ENCODE measurements at places on chromosomes 12 and 14.

- no peak for DNase-seq
These were observed 30.9 kb downstream of the PIGH start for GRCh38 chr14:67569011-67569650.

DNA sequence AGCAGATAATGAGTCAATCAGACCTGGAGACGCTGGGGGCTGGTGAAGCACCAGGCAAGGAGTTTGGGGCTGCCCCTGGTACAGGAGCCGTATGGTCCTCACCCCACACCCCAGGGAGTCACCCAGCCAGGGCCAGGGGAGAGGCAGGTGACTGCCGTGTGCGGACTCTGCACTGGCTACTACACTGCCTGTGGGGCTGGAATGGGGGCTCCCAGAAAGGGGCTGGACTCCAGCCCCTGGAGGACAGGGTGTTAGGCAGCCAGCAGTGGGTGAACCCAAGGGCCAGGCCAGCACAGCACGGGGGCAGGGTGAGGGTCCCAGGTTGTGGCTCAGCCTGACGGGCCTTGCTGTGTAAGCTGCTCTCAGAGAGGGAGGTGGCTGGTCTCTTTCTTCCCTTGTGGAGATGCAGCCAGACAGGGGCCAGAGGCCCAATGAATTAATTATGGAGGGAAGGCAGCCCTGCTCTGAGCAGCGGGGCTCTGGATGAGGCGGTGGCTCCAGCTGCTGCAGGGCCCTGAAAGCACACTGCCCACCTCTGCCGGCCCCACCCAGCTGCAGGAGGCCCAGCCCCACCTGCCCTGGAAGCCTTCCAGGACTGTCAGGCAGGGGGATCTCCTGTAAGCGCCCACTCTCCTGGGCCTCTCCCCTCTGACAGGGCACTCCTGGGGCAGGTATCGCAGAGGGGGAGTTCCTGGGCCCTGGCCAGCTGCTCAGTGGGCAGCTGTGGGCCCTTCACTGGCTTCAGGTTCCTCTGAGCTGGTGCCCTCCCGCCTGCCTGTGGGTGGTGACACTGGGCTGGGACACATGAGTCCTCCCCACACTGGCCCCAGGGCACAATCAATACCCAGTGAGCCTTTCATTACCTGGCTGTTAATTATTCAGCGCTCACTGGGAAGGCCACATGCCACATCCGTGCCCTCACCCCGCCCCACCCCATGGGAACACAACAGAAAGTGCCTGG is 142.5 kb upstream of the C14orf180 start:
- no peak for DNase-seq

DNA sequence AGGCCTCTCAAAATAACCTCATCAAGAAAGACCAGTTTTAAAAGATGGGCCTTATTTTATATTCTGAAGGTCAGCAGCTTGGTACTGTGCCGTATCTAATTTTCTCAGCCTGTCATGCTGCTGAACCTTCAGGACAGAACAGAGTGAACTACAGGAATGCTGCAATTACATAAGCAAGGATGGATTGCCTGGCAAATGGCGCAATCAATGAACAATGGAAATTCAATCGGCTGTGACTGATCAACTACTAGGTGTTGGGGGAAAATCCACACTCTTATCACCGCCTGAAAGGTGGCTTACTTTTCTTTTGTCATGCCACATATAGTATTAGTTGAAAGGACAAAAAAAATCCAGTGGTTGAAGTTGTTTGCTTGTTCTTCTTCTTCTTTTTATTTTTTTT is 8.5 kb downstream of the ACSS3 start:
- no peak for DNase-seq

GRCh38 chr12:48678551-48679185 is 3.4 kb downstream of the KANSL2 start:
- DNase-seq, result no peak

GRCh38 chr12:10293570-10294227 is 14.0 kb upstream of the KLRD1 start:
- DNase-seq, result no peak

GRCh38 chr14:81023095-81023710 is 67.8 kb downstream of the TSHR start:
- peak; percentile 92 for DNase-seq

DNA sequence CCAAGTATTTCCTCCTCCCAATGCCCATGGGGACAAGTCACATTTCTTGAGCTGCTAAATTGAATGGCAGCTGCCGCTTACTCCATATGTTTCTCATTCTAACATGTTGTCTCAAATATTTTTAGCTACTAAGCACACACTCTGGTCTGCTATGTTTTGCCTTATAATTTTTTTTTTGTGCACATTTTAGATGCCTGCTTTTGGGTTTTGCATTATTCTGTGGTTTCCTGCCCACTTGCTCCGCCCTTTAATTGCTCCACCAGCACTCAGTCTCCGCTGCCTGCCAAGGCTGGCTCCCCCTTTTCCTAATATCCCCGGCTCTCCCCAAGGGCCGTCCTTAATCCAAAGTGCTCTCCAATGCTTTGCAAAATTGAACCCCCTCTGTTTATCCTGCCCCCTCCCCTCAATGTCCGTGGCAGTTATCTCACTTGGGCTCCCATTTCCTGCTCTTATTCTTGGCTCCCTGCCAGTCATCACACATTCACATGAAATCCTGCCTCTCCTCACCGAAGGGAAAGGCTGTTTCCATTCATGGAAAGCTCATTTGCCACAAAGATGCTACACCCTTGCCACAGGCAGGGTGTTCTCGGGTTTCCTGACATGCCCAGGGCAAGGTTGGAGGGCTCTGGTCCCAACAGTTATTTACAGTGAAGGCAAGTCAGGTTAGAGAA is 79.4 kb downstream of the C12orf75 start:
- DNase-seq, result peak; percentile 65

DNA sequence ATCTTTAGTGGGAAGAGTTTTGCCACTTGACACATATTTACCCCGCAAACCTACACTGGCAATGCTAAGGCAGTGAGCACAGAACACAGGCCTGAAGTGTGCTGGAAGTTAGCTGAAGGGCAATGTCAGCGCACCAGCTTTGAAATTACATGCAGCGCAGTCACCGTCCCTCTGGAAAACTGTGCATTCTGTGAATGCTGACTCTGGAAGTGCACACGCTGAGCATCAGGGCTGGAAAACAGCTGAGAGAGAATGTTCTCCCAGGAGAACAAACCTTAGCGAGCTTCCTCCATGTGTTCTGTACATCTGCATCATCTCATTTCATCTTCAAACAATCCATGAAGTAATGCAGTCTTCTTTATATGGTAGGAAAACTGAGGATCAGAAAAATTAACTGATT is 448.2 kb downstream of the NRXN3 start:
- DNase-seq, result no peak

DNA sequence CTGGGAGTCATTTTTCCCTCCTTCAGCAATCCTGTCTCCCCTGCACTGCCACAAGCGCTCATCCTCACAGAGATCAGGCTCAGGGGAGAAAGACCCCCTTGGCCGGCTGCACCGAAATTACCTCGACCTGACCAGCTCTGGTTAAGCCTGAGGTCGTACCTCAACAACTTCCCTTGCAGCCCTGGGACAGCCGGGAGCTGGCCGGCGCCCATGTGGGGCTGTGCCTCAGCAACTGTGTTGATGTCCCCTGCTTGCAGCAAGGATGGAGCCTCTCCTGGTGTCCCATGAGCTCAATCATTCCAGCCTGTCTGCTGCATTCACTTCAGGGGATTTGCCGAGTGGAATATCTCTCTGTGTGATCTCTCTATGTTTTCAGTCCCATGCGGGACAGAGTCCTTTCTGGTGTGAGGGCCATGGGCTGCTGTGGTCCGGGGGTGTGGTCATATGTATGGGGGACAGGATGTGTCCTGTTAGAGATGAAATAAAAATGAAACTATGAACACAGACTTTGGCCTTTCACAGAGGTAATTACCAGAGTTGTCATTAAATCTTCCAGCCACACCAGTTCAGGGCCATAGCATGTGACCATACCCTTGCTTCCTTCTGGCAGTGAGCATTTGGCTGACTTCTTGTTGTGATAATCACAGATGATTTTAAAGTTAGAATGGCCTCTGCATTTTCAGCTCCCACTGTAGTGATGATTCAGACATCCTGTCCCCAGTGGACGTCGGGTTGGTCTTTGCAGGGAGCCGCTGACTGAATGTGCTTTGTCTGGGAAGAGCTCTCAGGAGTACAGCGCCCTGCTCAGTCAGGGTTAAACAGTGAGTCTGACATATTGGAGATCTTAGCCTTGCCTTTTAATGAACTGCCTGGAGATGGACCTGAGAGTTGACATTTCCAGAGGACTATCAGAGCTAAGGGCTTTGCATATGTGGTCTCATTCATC is 405.9 kb downstream of the AACS start:
- no peak for DNase-seq

GRCh38 chr12:897386-897785 is 52.1 kb downstream of the RAD52 start:
- DNase-seq, result no peak

DNA sequence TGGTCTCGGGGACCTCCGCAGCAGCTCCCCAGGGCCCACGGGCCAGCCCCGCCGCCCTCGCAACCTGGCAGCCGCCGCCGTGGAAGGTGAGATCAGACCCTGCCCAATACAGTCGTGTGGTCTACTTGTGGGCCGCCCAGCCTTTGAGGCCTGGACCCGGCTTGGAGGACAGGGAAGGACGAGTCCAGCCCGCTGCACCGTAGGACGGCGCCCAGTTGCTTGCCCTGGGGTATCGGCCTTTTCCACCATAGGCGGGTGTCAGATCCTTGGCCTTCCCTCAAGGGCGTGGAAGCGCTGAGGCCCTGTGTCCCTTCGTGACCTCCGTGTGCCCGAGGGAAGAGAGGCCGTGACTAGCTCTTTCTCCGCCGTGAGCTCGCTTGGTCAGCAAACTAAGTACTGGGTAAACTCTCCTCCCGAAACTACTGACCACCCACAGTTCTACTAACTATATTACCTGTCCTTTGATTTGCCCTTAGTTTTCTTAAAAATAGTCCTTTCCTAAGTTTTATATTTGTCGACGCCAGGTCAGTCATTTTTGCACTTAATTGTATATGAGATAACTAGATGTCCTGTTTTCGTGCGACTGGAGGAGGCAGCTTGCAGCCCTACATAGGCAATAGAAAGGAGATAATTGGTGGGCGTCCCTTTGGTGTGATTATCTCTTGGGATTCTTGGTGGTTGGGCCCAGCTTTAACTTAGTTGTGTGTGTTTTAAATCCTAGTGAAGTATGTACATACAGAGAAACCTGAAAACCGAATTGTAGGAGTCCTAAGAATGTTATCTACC is 757 bp downstream of the SLC25A3 start:
- DNase-seq, result peak; percentile 63

DNA sequence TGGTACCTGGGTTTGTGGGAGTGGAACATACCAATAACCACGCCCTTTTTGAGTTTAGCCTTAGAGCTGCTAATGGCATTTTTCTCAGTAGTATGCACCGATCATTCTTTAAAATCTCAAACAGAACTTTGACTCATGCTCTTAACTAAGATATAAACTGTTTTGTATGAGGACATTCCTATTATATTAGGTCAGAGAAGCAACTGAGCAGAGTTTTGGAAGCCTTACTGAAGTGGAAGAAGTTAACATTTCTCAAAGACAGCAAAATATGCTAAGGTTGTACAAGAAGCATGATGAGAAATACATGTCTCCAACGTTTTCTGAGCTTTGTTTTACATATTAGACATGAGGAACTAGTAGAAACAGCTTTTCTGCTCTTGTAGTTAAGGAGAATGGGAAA is 819.2 kb downstream of the FSCB start:
- no peak for DNase-seq

GRCh38 chr12:67910360-67911274 is 78.6 kb upstream of the IFNG-AS1 start:
- no peak for DNase-seq

DNA sequence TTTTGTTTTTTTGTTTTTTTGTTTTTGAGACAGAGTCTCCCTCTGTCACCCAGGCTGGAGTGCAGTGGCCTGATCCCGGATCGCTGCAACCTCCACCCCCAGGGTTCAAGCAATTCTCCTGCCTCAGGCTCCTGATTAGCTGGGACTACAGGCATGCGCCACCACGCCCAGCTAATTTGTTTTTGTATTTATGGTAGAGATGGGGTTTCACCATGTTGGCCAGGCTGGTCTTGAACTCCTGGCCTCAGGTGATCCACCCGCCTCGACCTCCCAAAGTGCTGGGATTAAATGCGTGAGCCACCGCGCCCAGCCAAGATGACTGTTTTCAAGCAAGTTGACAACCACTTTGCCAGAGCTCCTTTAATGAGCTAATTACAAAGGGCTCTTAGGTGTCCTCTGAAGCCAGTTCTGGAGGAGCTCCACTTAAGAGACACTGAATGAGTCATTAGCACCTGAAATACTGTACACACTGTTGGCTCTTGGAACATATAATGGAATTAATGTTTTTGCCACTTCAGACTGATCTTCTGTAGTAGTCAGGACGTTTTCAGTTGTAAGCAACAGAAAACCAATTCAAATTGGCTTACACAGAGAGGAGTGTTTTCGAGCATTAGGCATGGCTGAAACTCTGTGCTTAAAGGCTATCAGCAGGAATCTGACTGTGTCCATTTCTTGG is 55.4 kb upstream of the MED13L start:
- DNase-seq, result no peak

DNA sequence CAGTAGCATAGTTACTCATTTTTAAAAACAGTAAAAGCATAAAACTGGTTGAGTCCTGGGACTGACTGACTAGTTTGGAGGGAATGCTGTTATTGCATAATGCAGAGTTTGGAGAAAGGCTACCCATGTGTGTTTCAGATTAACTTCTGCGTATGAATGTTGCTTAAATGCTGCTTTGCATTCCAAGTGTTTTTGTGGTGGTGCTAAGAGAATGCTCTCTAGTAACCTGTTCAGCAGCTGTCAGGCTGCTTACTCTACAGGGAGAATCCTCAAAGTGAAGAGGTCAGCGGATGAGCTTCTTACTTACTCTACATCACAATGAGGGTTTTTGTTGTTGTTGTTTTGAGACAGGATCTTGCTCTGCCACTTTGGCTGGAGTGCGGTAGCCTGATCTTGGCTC is 4.3 kb downstream of the DLST start:
- DNase-seq, result no peak

- DNase-seq, result peak; percentile 15
These were observed 1.3 kb upstream of the RNU6-7 start for GRCh38 chr14:32200368-32201192.

- peak; percentile 79 for DNase-seq
These were observed 26.1 kb downstream of the JDP2 start for GRCh38 chr14:75453817-75454434.

GRCh38 chr12:108722992-108723766 is 8.1 kb downstream of the CORO1C start:
- peak; percentile 59 for DNase-seq

DNA sequence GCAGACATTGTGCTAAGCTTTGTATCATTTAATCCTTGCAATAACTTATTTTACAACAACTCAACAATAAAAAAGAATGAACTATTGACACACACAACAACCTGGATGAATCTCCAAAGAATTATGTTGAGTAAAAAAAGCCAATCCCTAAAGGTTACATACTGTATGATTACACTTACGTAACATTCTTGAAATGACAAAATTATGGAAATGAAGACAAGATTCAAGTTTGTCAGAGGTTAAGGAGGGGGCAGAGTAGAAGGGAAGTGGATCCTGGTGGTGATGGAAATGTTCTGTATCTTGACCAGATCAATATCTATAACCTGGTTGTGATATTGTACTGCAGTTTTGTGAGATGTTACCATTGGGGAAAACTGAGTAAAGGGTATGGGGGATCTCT is 63.2 kb upstream of the LMNTD1 start:
- DNase-seq, result no peak

GRCh38 chr14:52781629-52782028 is 9.8 kb downstream of the GNPNAT1 start:
- no peak for DNase-seq
